Stimulated activated CD8-positive, alpha-beta memory T cell treated with anti-CD3 and anti-CD28 coated beads, Interleukin-2, amount 100 ng/mL, for 1 hour (primary cell): ENCODE measurements at places on chromosomes 2 and 18.

DNA sequence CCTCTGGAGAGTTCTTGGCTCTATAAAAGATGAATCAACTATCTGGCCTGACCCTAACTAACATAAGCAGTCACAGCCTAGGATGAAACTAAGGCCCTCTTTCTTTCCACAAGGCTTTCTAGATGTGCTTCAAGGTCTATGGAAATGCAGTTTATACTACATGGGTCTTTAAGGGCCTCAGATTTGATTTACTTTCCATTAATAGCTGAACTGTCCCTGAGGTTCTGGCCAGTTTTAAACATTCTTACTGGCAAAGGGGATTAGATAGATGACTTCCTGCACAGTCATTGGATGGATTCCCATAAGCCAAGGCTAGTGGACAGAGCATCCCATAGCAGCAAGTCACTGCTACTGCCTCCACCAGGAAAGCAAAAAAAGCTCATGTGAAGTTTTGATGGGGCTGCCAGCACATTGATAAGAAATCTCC, 38.1 kb upstream of the LCLAT1 start:
- DNase-seq: no peak

DNA sequence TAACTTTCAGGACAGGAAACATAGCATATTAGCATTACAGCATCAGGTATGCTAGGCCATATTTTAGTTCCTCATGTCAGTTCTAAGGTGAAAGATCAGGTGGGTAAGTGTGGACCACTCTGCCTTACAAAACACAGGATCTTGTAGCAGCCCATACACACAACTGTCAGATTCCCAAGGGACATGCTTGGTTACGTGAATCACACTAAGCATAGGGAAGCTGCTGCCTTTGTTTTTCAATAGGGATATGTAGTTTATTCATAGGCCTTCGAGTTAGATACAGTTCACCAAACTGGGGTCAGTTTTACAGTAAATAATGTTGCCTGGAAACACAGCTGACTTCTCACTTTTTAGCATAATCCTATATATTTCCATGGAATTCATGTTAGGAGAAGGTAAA, 116.1 kb upstream of the OTX1 start:
- no peak for DNase-seq

DNA sequence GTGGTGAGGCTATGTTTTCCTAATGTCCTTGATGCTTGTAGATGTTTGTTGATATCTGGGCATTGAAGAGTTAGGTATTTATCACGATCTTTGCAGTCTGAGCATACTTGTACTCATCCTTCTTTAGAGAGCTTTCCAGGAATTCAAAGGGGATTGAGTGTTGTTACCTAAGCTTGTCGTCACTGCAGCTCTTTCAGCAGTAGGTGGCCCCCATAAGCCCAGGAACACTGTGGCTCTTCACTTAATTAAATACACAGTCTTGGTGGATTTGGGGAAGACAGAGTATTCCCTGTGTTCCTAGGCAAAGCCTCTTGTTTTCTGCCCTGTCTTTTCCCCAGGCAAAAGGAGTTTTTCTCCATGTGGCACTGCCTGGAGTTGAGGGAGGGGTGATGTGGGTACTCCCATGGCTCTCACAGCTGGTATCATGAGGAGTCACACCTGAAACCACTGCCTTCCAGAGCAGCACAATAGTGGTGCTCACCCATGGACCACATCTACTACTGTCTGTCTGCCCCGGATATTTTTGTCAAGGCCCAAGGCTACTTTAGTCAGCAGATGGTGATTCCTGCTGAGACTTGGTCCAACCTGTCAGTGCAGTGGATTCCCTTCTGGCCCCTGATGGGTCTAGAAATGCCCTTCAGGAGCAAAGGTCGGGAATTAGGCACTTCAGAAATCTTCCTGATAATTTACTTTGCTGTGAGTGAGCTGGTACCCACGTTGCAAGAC, 95.7 kb downstream of the GALNT13 start:
- DNase-seq: no peak

- no peak for DNase-seq
Measured at GRCh38 chr18:46321955-46322354, 217.8 kb downstream of the HAUS1 start.

GRCh38 chr2:26382564-26382963, 19.2 kb upstream of the DRC1 start:
- DNase-seq: no peak
